ENCODE measurements at places on chromosomes 1 and 21.
A peak's percentile ranks its signal among the peaks of the same experiment; 100 is the strongest.

- peak; percentile 73 for DNase-seq
Observed at GRCh38 chr1:1441002-1441888, 5.8 kb downstream of the VWA1 start.

DNA sequence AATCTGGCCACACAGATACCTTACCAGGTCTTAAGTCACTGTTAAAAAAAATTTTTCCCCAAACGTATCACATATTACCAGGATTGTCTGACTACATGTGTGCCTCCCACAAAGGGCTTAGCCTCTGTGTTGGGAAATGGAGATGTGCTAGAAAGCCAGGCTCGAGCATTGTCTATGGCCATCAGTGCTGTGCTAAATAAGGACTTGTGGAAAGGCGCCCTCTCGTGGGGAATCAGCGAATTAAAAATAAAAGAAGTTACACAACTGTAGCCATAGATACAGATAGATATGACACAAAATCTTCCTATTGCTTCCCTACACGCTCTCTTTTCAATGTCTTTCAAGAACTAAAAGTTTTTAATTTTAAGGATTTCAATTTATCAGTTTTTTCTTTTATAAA, 47.5 kb upstream of the CRNN start:
- no peak for DNase-seq

DNA sequence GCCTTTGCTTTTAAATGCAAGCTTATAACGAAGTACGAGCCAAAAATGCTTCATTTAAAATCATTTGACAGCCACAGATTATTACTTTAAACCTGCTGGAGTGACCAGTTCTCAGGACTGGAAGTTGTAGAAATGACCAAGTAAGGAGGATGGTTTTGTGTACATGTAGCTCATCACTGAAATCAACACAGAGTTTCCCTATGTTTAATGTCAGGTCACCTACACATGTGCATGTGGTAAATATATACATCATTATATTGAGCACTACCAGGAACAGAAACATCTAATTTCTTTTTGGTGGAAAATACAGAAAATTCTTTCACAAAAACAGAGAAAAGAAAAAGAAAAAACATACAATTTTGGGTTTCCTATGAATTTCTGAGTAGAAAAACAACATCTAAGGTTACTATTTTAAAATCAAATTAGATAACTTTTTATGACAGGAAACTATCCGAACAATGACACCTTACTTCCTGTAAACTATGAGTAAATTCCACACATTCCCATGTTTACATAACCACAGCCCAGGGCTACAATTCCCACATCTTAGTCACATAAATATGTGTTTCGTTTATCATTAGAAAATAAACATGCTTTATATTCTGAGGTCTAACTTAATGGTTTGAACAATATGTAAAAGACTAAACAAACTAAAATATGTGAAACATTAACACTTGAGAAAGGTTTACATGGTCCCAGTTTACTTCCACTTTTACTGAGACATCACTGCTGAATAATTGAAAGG, 73.6 kb downstream of the ZNF281 start:
- no peak for DNase-seq

GRCh38 chr1:220787069-220787619, 431 bp downstream of the MTARC1 start:
- DNase-seq = no peak

DNA sequence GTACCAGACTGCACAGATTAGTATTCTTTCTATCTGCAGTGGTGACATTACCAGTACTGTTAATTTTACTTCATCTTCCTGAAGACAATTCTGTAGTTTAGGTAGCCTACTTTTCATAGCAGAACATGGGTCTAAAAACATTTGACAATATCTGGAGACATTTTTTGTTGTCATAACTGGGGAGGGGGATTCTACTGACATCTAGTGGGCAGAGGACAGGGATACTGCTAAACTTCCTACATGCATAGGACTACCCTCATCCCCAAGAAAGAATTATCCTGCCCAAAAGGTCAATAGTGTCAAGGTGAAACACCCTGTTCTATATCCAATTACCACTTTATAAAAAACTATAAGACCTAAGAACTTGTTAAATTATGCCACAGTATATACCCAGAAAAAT, 3.4 kb upstream of the ARHGAP29 start:
- no peak for DNase-seq
